ENCODE measurements at places on chromosomes 12 and 14. TPM values are rescaled to one million over a fixed set of nuclear protein-coding genes. Genes with fewer than 3 reads are reported as not detected.
A peak's percentile ranks its signal among the peaks of the same experiment; 100 is the strongest.

- H3K27ac ChIP-seq, result peak overlapping the region; percentile 17
- H3K4me3 ChIP-seq, result no peak overlapping the region
- H3K27me3 ChIP-seq, result no peaks in the 10 kb centered on the region
- DNase-seq, result peak; percentile 22
Observed at GRCh38 chr12:24378548-24379407, 429.3 kb upstream of the SOX5 start.

DNA sequence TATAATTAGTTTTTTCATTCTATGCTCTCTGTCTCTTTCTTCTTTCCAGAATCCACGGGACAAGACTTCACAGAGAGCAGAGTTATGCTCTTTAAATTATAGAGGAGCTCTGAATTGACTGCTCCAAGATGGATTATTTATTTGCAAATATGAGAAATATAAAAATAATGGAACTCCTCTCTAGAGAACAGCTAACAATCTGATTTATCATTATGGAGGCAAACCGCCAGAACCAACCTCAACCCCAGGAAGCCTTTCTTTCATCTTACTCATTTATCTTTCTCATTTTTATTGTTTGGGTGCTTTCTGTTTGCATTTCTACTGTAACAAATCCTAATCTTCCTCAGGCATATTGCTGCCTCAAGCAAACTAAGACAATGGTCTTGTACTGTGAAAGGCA lies 216.5 kb downstream of the C12orf50 start:
- no peak overlapping the region for H3K4me3 ChIP-seq
- no peaks in the 10 kb centered on the region for H3K36me3 ChIP-seq
- no peak overlapping the region for H3K27ac ChIP-seq

DNA sequence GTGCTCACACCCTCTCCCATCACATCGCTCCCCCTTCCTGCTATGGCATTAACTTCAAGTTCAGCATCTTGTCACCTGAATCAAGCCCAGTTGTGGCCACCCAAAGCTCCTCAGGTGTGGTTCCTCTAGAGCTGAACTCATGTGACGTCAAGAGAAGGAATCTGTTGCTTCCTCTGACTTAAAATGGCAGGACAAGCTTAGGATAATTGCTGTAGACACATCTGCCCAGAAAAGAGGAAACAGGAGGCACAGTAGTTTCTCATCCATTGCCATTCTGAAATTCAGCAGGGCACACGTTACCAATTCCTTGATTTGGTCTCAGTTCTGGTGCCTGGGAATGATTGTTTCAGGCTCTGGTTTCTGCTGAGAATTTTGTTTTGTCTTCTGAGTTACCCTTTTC lies 52.1 kb downstream of the RCOR1 start:
- DNase-seq, result no peak
- H3K27ac ChIP-seq, result peak overlapping the region; percentile 63
- no peak overlapping the region for H3K4me3 ChIP-seq
- peaks cover 8% of the 10 kb centered on the region for H3K4me1 ChIP-seq

- no peak for DNase-seq
- no peak within 1 kb of the TSS for H3K4me3 ChIP-seq
Observed at GRCh38 chr12:67989184-67989920, at the start of gene IFNG-AS1. IFNG-AS1 (plus strand) TSS chr12:67989447.

GRCh38 chr12:49939707-49940106 lies 10.8 kb upstream of the AQP2 start:
- H3K4me1 ChIP-seq, result no peaks in the 10 kb centered on the region
- no peak overlapping the region for H3K27ac ChIP-seq
- no peak for DNase-seq
- H3K27me3 ChIP-seq, result peaks cover 14% of the 10 kb centered on the region
- no peak overlapping the region for H3K4me3 ChIP-seq

DNA sequence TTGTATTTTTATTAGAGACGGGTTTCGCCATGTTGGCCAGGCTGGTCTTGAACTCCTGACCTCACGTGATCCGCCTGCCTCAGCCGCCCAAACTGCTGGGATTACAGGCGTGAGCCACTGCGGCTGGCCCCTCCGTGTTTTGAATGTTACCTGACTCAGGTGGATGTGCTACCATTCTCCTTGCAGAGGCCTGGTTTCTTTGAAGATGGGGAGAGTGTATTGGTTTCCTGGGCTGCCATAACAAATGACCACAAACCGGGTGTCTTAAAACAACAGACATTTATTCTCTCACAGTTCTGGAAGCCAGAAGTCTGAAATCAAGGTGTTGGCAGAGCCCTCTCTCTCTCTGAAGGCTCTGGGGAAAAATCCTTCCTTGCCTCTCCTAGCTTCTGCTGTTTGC lies 98.0 kb downstream of the IRF2BPL start:
- H3K27ac ChIP-seq, result no peak overlapping the region
- peaks cover 59% of the 10 kb centered on the region for H3K4me1 ChIP-seq
- H3K36me3 ChIP-seq, result no peaks in the 10 kb centered on the region
- no peak for DNase-seq

DNA sequence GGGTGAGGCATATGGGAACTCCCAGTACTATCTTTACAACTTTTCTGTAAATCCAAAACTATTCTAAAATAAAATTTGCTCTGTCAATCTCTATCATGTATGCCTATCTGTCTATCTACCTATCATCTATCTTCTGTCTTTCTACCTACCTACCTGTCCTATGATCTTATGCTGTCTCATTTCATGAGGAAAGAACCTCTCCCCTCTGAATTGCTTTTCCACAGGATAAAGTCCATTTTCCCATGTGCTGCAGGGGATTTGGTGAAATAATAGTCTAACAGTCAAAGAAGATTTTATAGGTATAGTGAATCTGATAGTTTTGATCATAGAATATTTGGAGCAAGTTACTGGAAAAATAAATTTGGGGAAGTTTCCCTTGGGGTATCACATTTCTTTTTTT lies 86.8 kb upstream of the RIC8B start:
- H3K36me3 ChIP-seq, result no peaks in the 10 kb centered on the region
- H3K4me3 ChIP-seq, result no peak overlapping the region
- H3K4me1 ChIP-seq, result no peaks in the 10 kb centered on the region
- DNase-seq, result no peak
- no peaks in the 10 kb centered on the region for H3K27me3 ChIP-seq

Gene PMCH
- total RNA-seq, result not detected

Gene TSHR
- 0.31 TPM for total RNA-seq

Gene DACT1
- total RNA-seq, result 26.6 TPM

Gene RNASE7
- not detected for total RNA-seq

Gene VDR
- 0.40 TPM for total RNA-seq

Gene PTHLH
- total RNA-seq, result 2.5 TPM

Measured in muscle of leg (tissue), 16 donors.